ENCODE measurements at places on chromosomes 4 and X. TPM values are rescaled to one million over a fixed set of nuclear protein-coding genes. Genes with fewer than 3 reads are reported as not detected.

Gene NPY2R
- polyA plus RNA-seq = not detected

Gene MPC1L
- polyA plus RNA-seq = not detected

GRCh38 chr4:77075869-77076799, at the start of gene CCNI:
Gene CCNI, minus strand, starts transcription at chr4:77075989. Its CDS starts 9,627 bp downstream, at chr4:77066362.
- peak; percentile 92 for DNase-seq

Gene HSFX3
- polyA plus RNA-seq = not detected

Gene EXOC1L
- not detected for polyA plus RNA-seq

DNA sequence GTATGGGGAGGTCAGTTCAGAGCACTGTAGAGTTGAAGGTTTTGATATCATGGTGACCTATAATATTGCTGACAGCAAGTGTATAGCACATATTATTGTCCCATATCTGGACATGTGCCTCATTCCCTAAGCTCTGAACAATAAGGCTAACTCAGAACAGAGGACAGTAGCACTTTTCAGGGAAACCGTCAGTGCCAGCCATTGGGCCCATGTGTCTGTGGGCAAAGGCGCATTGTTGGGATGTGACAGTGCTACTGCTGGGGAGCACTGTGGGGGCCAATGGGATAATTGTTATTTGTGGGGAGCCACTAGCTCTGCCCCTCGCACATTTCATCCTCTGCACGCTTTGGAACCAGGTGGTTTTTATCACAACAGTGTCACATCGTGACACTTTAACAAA, 136.2 kb downstream of the ELOVL6 start:
- DNase-seq = no peak

Gene SH2D1A
- 0.75 TPM for polyA plus RNA-seq

DNA sequence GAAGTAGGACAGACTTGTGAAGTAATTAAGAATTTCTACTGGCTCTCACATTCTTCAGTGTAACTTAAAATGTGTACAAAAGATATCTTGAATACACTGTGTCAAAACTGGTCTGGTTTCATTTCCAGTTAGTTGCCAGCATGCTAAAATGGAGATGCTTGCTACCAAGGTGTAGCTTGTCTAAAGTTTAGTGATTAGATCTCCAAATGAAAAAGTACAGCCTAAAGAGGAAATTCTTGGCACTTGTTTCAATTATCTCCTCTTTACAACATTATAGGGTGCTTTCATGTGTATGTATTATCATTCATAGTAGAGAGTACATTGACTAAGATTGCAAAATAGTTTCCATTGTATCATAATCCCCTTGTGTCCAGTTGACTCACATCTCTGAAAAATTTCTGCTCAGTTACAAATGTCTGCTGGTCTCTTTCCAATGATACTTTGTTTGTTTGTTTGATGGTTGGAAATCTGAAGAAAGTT, 97.3 kb upstream of the SPRY1 start:
- no peak for DNase-seq

Gene BEND4
- 0.08 TPM for polyA plus RNA-seq

Gene IRF2
- polyA plus RNA-seq = 59.0 TPM
